Colonic mucosa (tissue), 4 donors: ENCODE measurements at places on chromosomes 6 and 20. TPM values are rescaled to one million over a fixed set of nuclear protein-coding genes. Genes with fewer than 3 reads are reported as not detected.

NOX3 gene
- not detected for total RNA-seq

AHCY gene
- total RNA-seq: 79.4 TPM

DNA sequence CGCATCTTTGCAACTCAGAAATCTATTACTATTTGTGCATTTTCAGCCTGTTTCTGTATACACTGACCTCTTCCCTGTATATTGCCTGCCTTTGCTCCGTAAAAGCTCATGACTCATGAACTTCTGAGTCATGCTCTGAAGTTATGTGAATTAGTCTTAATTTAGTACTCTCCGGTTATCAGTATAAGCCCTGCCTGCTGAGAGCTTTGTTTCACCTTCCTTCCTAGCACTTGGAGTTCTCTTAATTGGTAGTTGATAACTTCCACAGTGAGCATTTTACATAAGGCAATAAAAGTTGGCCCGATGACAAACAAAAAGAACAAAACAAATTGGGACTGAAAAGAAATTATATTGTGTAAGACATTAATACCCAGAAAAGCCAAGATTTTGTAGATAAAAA is 231.4 kb downstream of the GJA1 start:
- no peak overlapping the region for H3K4me3 ChIP-seq
- no peak for DNase-seq
- no peaks in the 10 kb centered on the region for H3K27me3 ChIP-seq
- no peak overlapping the region for H3K27ac ChIP-seq
- no peaks in the 10 kb centered on the region for H3K4me1 ChIP-seq
- no peaks in the 10 kb centered on the region for H3K36me3 ChIP-seq

DNA sequence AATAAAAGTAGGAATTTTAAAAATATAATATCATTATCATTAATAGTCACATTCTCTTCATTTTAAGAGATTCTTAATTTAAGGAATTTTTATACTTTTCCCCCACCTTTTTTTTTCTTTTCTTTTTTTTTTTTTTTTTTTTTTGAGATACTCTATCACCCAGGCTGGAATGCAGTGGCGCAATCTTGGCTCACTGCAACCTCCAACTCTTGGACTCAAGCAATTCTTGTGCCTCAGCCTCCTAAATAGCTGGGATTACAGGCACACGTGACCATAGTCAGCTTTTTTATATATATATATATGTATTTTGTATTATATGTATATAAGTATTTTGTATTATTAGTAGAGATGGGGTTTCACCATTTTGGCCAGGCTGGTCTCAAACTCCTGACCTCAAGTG is 457.7 kb downstream of the CDKAL1 start:
- no peak for DNase-seq
- no peak overlapping the region for H3K4me3 ChIP-seq
- H3K4me1 ChIP-seq: no peaks in the 10 kb centered on the region
- H3K27me3 ChIP-seq: no peaks in the 10 kb centered on the region
- H3K36me3 ChIP-seq: no peaks in the 10 kb centered on the region

DNA sequence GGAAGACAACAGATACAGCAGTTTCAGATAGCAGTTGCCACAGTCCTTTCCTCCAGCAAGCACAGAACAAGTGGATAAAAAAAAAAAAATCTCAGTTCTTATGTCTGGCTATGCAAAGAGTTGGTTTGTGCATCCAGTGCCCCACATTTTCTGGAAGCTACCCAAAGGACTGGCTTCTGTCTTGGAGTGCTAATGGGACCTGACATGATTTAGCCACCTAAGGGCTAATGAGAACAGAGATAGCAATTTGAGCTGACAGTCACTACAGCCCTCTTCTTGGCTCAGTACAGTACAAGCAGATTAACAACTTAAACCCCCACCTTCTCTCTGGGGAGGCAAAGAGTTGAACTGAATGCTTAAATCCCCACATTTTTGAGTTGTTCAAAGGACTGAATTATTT is 976.8 kb downstream of the TBC1D32 start:
- no peaks in the 10 kb centered on the region for H3K4me1 ChIP-seq
- H3K4me3 ChIP-seq: no peak overlapping the region
- H3K36me3 ChIP-seq: no peaks in the 10 kb centered on the region
- no peak for DNase-seq
- H3K27ac ChIP-seq: no peak overlapping the region

- no peaks in the 10 kb centered on the region for H3K27me3 ChIP-seq
- H3K4me3 ChIP-seq: no peak overlapping the region
- H3K4me1 ChIP-seq: no peaks in the 10 kb centered on the region
- no peak for DNase-seq
These were observed 89.5 kb downstream of the CHMP4B start for GRCh38 chr20:33900521-33901131.

PTGIS gene
- total RNA-seq: 8.0 TPM

GRCh38 chr20:32244150-32244823 is 33.2 kb upstream of the KIF3B start:
- no peaks in the 10 kb centered on the region for H3K36me3 ChIP-seq
- H3K4me1 ChIP-seq: no peaks in the 10 kb centered on the region
- H3K4me3 ChIP-seq: no peak overlapping the region
- H3K27ac ChIP-seq: no peak overlapping the region
- H3K27me3 ChIP-seq: no peaks in the 10 kb centered on the region

CENPW gene
- 77.9 TPM for total RNA-seq

DNA sequence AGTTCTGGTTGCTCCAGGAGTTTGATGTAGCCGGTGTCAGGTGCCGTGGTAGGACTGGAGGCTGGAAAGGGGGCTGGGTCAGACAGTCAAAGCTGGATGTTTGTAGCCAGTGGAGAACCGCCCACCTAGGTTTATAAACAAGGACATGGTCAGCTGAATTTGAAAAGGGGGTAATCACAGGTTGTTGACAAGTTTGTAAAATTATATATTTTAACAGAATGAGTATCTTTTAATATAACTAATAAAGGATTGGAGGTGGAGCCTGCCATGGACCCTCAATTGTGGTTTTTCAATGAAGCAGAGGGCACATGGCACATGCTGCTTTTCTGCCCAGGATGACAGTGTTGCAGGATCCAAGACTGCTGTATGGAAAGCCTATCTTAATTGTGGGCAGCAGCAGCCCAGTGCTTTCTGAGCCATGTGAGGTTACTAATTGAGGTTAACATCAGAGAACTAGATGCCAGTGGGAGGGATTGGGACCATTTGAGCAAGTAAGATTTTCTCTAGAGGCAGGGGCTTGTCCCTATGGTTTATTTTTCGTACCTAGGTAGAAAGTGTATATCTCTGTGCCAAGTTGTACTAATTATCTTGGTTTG is 9.7 kb downstream of the HECA start:
- peaks cover 4% of the 10 kb centered on the region for H3K4me1 ChIP-seq
- H3K36me3 ChIP-seq: no peaks in the 10 kb centered on the region
- no peak for DNase-seq
- H3K27me3 ChIP-seq: no peaks in the 10 kb centered on the region
- no peak overlapping the region for H3K27ac ChIP-seq
